ENCODE measurements at places on chromosomes 3 and 15.

GRCh38 chr3:55668359-55668758 is 181.3 kb upstream of the WNT5A start:
- DNase-seq, result peak; percentile 20

- DNase-seq, result no peak
Observed at GRCh38 chr15:52661909-52662308, 17.3 kb downstream of the ATOSA start.

GRCh38 chr3:149571381-149571780 is 86.4 kb downstream of the WWTR1 start:
- no peak for DNase-seq

DNA sequence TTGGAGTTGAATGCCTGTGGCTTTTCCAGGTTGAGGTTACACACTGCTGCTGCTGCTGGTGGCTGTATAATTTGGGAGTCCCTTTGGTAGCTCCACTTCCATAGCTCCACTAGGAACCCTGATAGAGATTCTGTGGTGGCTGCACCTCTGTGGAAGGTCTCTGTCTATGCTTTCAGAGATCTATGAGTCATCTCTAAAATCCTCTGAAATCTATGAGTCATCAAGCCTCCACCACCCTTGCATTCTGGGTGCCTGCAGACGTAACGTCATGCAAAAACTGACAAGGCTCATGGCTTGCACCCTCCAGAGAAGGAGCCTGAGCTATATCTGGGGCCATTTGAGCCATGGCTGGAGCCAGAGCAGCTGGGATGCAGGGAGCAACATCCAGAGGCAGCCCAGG is 1037.0 kb upstream of the CFAP20DC start:
- DNase-seq, result peak; percentile 17

DNA sequence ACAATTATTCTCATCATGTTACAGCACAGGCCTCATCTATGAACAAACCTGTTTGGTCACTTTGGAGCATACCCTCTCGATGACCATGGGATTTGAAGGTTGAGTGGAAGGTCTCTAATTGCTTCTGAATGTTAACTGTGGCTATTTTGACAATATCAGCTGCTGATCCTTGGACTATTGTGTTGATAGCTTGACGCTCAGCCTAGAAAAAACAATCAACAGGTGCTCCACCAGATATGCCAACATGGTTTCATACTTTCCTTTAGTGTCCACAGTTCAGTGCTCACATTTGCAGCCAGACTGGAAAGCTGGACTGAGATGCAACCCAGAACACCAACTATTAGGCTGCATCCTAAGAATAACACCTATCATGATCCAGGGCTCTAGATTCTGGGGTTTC is 109.7 kb downstream of the POLQ start:
- DNase-seq, result no peak

- DNase-seq, result no peak
Observed at GRCh38 chr3:50525987-50526386, 22.6 kb upstream of the CACNA2D2 start.

DNA sequence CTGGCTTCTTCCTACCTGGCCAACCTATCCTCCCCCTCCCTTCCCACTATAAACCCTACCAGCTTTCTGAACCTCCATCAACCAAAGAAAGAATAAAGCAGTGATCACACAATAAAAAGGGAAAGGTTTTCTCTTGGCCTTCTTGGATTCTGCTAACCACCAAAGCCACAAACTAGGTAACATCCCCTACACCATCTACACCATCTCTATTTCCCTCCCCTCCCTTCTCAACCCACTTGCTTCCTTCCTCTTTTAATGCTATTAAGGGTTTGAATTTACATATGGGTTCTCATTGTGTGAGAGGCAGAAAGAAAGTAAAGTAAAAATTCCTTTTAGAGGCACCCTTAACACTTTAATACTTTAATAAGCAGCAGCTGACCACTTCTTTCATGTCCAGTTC is 25.8 kb upstream of the RSL24D1 start:
- no peak for DNase-seq

- DNase-seq, result peak; percentile 45
Observed at GRCh38 chr3:18098960-18099587, 326.1 kb downstream of the SATB1 start.

DNA sequence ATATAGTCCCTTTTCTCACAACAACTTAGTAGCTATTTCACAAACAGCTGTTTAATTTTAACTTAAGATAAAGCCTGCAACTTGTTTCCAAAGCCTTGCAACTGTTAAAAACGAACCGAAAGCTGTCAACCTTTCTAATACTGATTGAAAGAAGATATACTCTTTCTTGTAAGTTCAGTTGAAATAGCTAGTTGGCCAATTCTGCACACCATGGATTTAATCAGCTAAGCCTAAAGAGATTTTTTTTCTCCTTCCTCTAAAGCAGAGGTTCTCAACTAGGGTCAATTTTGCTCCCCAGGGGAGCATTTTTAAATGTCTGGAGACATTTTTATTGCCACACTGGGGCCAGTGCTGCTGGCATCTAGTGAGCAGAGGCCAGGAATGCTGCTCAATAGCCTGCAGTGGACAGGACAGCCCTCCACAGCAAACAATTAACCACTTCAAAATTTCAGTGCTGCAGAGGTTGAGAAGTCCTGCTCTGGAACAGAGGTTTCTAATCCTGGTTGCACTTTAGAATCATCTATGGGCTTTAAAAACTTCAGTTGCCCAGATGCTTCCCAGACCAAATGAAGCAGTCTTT is 26.2 kb downstream of the MINDY4B start:
- no peak for DNase-seq

DNA sequence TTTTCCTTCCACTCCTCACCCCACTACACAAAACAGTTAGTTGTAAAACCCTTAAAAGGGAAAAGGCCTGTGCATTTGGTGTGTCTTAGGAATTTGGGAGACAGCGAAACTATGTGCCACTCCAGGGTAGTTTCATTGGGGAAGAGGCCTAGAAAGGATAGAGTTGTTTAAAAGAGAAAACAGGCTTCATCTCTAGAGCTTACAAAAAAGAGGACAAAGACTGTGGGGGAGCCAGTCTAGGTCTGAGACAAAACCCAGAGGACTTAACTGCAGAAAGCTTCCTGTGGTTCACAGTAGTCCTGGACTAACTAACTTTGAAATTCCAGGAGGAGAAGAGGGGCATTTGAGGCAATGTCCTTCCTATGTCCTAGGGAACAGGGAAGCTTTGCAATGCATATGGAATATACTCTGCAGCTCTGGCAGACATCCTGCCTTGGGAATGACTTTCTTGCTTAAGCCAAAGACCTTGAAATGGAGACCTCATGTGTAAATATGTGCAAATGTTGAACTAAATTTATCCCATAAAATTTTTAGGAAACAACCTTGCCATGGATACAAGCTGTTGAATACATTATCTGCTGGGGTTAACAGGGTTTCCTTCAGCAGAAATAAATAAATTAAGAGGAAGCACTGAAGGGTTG is 159.4 kb downstream of the LSAMP start:
- no peak for DNase-seq

DNA sequence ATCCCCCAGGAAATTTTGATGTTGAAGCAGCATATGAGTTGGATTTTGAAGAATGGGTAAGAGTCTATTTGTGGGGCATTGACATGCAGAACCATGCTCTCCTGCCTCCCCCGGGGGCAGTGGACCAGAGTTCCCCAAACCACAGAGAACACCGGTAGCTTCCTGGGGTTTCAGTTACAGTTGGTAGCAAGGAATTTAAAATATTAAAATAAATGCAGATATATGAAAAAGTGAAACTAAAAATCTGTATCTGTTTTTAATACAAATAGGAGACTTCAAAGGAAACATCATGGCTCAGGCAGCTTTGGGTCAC is 37.4 kb downstream of the SLC9A9 start:
- no peak for DNase-seq

GRCh38 chr3:4750306-4750968 is 228.8 kb upstream of the BHLHE40 start:
- DNase-seq, result peak; percentile 61

- DNase-seq, result no peak
Observed at GRCh38 chr15:87680208-87680607, 576.3 kb downstream of the NTRK3 start.

GRCh38 chr3:152097770-152098169 is 171.0 kb upstream of the MBNL1 start:
- no peak for DNase-seq

GRCh38 chr3:141336672-141337522 is 31.4 kb upstream of the ZBTB38 start:
- peak; percentile 67 for DNase-seq

- DNase-seq, result no peak
Observed at GRCh38 chr3:134810052-134810435, 15.0 kb downstream of the EPHB1 start.

- no peak for DNase-seq
Observed at GRCh38 chr3:52120556-52121463, 33.4 kb downstream of the POC1A start.

DNA sequence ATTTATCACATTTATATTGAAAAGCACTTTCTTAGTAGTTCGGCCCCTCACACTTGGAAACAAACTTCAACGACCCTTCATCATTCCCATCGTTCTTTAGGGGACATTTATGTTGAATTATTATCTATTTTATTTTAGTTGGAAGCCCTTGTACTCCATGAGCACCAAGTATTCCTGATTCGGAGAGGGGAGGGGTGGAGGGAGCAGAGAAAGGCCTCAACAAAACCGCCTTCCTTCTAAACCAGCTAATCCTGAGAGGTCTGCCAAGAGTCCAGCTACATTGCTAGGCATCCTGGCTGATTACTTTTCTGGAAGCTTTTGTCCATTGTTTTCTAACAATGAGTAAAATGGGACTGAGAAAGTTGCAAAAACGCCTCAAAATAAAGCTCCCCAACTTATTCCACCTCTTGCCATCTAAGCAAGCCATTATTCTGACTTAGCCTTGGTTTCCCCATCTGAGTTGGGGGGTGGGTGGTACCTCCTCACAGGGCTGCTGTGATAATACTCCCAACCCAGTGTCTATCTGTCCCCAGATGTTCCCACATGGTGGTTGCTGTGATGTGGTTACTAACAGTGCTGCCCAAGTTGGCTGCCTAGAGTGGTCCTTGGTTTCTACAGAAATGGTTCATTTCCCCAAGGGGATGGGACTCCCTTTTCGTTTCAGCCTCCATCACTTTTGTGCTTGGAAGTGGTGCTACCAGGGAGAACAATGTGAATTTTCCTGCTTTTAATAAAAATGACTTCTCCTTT is 1.2 kb upstream of the TMEM158 start:
- DNase-seq, result no peak

- DNase-seq, result no peak
Observed at GRCh38 chr3:171508676-171509075, 48.5 kb upstream of the TNIK start.

DNA sequence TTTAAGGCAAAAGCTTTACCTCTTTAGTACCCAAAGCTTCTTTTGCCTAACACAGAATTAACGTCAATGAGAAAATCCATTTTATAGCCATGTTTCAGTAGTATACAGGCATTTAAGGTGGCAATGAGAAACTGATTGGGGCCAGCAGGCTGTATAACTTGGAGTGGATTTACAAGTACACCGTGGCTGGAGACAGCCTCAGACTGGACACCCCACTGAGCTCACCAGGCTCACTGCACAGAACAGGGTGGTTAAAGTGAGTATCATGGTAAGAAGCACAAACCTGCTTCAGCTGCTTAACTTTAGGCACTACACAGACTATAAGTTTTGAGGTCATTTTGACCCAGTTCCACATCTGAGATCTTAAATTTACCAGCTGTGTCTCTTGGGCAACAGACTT is 8.9 kb downstream of the CPOX start:
- DNase-seq, result no peak

GRCh38 chr3:132841621-132842020 is 119.4 kb upstream of the NPHP3 start:
- no peak for DNase-seq

DNA sequence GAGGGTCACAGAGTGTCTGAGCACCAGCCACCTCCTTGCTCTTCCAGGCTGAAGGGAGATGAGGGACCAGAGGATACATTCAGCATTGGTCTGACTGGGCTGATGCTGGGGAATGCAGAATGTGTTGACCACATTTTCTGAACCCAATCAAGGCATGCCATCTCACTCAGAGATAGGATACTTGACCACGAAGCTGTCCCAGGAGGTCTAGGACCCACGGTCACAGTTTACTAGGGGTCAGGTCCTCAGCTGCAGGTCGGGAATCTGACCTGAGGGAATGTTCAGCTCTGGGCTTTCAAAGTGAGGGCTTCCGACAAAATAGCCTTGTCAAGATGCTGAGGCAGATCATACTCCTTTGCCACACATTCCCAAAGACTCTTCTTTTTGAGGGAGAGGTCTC is 19.6 kb downstream of the PLA2G4E start:
- DNase-seq, result no peak

GRCh38 chr3:132008837-132009236 is 26.0 kb downstream of the CPNE4 start:
- no peak for DNase-seq

- DNase-seq, result no peak
Observed at GRCh38 chr3:123423806-123424205, 25.1 kb downstream of the ADCY5 start.

DNA sequence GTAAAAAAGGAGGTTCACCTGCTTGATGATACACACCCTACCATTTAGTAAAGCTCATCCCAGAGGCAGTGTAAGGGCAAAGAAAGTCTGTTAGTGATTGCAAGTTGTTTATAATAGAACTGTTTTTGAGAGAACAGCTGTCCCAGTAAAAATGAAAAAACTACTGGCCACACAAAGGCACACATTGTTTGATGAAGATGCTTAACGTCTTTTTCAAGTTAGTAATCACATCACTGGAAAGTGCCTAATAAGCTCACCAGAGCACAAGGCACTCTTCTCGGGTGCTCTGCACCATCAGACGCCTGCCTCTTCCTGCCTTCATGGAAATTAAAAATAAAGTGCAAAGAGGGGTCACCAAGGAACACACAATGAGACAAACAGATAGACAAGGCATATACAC is 186.9 kb downstream of the PDZRN3 start:
- DNase-seq, result no peak

DNA sequence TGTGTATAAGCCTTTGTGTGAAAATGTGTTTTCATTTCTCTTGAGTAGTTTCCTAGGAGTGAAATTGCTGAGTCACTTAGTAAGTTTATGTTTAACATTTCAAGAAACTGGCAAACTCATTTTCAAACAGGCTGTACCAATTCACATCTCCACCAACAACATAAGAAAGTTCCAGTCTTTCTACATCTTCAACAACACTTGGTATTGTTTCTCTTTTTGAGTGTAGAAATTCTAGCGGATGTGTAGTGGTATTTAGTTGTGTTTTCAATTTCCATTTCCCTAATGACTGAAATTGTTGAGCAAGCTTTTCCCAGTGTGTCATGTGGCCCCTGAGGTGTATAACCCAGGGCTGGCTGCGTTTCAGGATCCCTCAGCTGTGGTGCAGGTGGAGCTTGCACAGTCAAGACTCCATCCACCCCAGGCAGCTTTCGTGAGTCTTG is 258.5 kb downstream of the PDCD6IP start:
- DNase-seq, result no peak

- DNase-seq, result no peak
Observed at GRCh38 chr3:42070524-42070923, 20.6 kb upstream of the TRAK1 start.
